Left renal cortex interstitium (tissue), 4 donors: ENCODE measurements at places on chromosomes 2 and 18.

- DNase-seq, result no peak
Measured at GRCh38 chr2:196987649-196988364, 61.3 kb upstream of the PGAP1 start.

- DNase-seq, result peak; percentile 45
Measured at GRCh38 chr2:113209646-113210171, 35.9 kb downstream of the PSD4 start.

DNA sequence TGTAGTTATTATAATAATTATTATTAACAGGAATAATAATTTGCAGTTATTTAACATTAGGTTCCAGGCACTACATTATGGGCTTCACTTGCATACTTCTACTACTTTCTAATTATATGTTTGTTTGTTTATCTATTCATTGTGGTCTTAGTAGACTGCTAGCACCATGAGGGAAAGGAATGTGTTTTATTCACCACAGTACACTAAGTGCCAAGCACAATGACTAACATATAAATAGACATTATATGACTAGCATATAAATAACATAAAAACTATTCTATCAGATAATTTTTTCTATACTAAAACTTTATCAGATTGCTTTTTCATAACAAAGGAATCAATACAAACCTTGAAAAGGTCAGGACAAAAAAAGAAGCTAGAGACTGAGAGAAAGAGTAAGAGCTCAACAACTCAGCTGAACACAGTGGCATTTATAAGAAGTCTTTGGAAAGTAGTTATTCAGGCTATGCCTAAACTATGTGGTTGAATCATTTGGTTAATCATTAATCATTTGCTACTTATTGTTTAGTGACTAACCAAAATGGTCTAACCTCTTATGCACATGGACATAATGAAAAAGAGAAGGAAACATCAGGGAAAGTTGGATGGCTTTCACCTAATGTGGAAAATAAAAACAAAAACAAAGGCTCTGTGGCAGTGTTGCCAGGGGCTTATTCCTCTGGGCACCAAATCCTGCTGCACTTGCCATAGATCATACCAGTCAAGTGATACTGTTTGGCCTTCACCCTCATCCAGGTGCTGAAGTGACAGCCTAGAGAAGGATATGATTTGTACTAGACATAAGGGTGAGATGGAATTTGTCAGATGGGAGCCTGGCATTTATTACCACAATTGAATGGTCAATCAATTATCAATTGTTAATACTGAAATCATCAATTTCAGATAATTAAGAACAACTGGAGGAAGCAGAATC, 174.9 kb downstream of the ETAA1 start:
- no peak for DNase-seq

- no peak for DNase-seq
Measured at GRCh38 chr2:161355983-161356382, 47.8 kb downstream of the PSMD14 start.

- no peak for DNase-seq
Measured at GRCh38 chr2:196594158-196594557, 45.4 kb upstream of the CCDC150 start.

- no peak for DNase-seq
Measured at GRCh38 chr2:239938651-239939486, 86.3 kb downstream of the NDUFA10 start.

GRCh38 chr18:59383851-59384250, 24.8 kb upstream of the LMAN1 start:
- DNase-seq, result no peak

DNA sequence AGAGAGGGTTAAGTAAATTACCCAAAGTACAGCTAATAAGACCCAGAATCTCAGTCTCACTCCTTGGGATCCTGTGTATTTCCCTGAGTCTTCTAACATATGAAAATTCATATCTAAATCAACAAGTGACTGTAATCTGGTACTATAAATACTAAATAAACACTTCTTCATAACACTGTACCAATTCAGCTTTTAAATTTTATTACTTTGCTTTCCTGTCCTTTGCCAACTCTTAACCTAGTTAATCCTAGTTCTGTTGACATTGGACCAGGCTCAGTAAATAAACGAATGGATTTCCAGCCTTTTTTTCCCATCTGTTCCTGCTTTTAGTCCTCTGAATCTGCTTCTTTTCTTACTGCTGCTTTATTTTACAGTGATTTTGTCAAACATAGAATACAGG, 13.8 kb downstream of the MRPL35 start:
- no peak for DNase-seq

- DNase-seq, result no peak
Measured at GRCh38 chr2:24409700-24410556, 49.6 kb upstream of the ITSN2 start.

- DNase-seq, result no peak
Measured at GRCh38 chr2:124426625-124427024, 401.5 kb downstream of the CNTNAP5 start.

- no peak for DNase-seq
Measured at GRCh38 chr2:142300517-142300916, 169.7 kb upstream of the LRP1B start.

- no peak for DNase-seq
Measured at GRCh38 chr2:21694079-21694878, 570.5 kb downstream of the TDRD15 start.

- DNase-seq, result no peak
Measured at GRCh38 chr2:10475811-10476660, 27.9 kb upstream of the ODC1 start.

- DNase-seq, result no peak
Measured at GRCh38 chr2:60998628-60999545, 18.6 kb upstream of the PEX13 start.

- no peak for DNase-seq
Measured at GRCh38 chr2:132754867-132755472, 85.0 kb upstream of the LYPD1 start.

GRCh38 chr2:47301731-47302130, 101.2 kb upstream of the MSH2 start:
- no peak for DNase-seq

DNA sequence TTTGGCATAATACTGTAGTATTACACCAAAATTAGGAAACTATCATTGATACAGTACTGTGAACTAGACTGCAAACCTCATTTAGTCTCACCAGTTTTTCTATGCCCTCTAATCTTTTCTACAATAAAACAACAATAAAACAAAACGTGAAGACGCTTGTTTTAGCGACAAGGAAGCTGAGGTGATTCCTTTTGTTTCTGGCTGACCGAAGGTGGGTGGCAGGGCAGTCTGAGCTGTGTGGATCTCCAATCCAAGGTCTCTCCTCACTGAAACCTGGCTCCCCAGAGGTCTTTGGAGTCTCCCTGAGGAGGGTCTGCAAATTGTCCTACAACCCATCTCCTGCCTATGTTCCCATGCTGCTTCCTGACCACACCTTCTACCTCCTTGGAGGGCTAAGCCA, 59.3 kb downstream of the ARMC9 start:
- DNase-seq, result no peak

GRCh38 chr18:10863026-10863425, 286.3 kb downstream of the PIEZO2 start:
- DNase-seq, result no peak

GRCh38 chr2:62287899-62288880, 92.3 kb downstream of the B3GNT2 start:
- no peak for DNase-seq

GRCh38 chr2:173017646-173018420, 57.8 kb upstream of the MAP3K20 start:
- DNase-seq, result no peak

- no peak for DNase-seq
Measured at GRCh38 chr18:10234281-10234680, 220.2 kb upstream of the APCDD1 start.

DNA sequence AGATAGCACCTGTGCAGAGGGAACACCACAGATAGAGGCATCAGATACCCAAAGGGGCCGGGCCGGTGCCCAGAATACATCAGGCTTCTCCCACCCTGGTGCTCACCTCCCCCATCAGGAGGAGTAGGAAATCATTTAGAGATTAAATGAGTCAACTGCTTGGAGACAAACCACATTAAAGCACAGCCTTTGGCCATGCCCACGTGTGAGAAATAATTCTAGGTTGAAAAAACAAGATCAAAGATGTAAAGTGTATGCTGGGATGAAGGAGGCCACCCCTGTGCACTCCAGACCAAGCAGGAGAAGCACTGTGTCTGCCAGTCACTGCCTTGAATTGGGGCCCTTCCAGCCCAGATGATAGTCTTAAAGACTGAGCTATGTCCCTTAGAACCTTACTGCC, 152.8 kb upstream of the ACAA2 start:
- no peak for DNase-seq

GRCh38 chr2:217703999-217704398, 298.8 kb downstream of the TNS1 start:
- no peak for DNase-seq

GRCh38 chr18:80194874-80195570, 52.3 kb downstream of the PARD6G start:
- no peak for DNase-seq

GRCh38 chr2:30641765-30642345, 165.4 kb downstream of the CAPN13 start:
- no peak for DNase-seq

GRCh38 chr2:29024882-29025430, 43.9 kb downstream of the TOGARAM2 start:
- no peak for DNase-seq

DNA sequence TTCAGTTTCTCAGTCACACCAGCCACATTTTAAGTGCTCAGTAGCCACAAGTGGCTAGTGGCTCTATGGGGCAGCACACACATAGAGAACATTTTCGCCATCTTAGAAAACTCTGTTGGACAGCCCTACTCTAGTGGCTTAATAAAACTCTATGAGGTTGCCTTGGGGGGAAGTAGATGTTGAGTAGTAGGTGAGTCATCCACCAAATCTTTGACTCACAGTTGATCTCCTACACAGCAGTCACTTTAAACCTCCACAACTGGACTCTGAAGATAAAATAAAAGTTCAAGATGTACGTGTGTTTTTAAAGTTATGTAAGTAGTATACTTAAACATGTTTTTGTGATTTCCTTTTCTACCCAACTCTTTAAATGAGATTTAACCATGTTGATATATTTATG, 379.0 kb downstream of the SETBP1 start:
- no peak for DNase-seq

- no peak for DNase-seq
Measured at GRCh38 chr2:6820236-6820635, 45.5 kb downstream of the CMPK2 start.

- DNase-seq, result no peak
Measured at GRCh38 chr18:45785134-45785533, 40.3 kb upstream of the SIGLEC15 start.

DNA sequence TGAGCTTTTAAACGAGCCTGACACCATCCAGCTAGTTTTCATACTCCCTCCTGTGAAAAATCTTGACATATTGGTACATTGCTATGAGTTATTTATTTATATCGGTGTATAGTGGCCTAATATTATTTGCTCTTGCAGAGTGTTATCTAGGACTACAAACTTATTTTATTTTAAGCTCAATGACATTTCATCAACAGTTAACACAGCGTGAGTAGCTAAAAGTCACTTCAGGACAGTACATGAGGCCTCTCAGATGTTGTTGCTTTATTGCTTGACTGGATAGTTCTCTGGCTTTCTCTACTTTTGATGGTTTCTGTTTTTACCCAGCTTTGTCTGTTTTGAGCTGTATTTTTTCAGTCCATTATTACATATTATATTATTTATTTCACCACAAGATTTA, 172.9 kb upstream of the KLF7 start:
- no peak for DNase-seq

GRCh38 chr2:117055499-117056375, 758.8 kb upstream of the DDX18 start:
- DNase-seq, result no peak

DNA sequence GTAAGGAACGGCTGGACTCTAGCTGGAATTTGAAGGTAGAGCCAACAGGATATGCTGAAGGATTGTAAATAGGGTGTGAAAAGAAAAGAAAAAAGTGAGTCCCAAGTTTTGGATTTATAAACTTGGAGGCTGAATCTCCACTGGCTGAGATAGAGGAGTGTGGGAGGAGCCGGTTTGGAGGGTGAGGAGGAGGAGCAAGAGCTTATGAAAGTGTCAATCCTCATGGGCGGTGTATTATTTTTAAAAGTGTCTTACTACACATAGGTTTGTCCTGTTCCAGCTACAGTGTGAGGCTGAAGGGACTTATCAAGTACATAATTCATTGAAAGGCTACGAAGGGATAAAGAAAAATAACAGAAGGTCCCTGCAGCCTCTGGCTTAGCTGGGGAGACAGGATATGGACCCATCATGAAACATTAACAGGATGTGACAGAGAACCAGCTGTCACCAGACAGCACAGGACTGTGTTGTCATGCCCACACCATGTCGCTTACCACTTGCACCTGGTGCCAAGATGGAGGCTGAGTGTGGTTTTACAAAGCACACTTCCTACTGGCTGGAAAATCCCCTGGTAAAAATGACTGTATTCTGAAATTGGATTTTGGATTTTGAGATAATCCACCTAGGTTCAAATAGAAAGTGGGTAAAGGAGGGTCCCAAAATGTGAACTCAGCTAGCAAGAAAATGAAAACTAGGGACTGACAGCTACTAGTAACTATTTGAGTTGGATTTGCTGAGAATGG, 2.5 kb upstream of the MREG start:
- DNase-seq, result no peak

DNA sequence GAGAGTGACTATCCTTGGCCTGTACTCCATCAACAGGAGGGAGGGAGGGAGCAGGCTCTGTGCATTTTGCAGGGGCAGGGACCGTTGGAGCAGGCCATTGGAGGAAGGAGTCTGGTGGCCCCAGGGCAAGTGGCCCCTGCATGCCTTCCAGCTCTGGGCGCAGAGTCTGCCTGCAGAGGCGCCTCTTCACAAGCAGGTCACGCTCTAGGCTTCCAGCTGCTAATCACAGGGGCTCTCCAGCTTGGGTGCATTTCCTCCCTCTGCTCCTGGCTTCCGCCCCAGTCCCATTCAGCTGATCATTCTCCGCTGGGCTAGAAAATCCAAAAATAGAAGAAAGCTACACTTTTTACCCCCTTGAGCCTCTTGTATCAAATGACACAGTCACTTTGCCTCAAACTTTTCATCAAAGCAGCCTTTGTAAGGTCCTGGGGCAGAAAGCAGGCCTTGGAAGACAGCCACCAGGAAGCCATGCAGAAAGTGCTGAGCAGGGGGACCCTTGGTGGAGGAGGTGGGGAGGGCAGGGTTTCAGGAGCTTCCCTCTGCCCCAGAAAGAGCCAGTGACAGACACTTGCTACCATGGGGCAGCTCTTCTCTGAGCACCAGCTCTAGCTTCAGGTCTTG, 11.3 kb downstream of the TMEM247 start:
- DNase-seq, result no peak

DNA sequence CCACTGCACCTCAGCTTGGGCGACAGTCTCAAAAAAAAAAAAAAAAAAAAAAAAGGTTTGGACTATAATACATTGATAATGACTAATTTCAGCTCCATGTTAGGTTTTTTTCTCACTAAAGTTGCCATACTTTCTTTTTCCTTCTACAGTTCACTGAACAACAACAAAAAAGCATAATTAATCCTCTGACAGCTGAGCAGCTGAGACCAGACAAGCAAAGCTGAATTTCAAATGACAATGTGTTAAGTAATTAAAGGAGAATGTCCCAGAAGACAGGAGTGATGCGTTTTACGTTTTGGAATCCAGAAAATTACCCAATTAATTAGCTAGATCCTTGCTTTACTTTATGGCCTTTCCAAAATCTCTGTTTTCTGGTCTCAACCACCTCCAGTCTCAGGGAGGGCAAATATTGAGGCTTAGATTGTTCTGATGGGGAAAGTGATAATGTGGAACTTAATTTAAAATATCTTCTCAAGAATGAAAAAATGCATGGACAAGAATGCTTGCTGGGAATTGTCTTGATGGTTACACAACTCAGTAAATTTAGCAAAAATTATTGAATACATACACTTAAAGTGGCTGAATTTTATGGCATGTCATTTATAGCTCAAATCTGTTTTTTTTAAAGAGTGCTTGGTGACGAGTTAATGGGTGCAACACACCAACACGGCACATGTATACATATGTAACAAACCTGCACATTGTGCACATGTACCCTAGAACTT, 17.4 kb upstream of the RMDN2 start:
- no peak for DNase-seq
